Mesenteric fat pad (tissue), 1 donor: ENCODE measurements at places on chromosomes 3 and 15. TPM values are rescaled to one million over a fixed set of nuclear protein-coding genes. Genes with fewer than 3 reads are reported as not detected.

DNA sequence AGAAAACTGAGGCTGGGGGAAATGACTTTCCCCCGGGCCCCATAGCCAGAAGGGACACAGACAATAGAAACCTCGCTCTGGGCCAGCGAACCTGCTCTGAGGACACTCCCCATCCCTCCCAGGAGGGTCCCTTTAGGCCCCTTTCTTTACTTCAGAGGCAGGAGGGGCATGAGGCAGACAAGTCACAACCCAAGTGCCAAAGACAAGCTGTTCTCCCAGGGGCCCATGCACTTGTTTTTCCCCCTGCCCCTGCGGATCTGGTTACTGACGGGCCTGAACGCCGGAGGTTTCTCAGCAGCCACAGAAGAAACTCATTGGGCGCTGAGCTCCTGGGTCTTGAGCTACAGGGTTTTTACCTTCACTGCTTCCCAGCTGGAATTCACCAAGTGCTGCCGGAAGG lies 9.8 kb downstream of the PGPEP1L start:
- no peak for DNase-seq

GRCh38 chr3:52315977-52316764 lies at the start of gene DNAH1:
TSS of gene DNAH1 (plus strand) at chr3:52316319. CDS start at chr3:52322443, 6,124 bp downstream.
- no peak for DNase-seq

DNA sequence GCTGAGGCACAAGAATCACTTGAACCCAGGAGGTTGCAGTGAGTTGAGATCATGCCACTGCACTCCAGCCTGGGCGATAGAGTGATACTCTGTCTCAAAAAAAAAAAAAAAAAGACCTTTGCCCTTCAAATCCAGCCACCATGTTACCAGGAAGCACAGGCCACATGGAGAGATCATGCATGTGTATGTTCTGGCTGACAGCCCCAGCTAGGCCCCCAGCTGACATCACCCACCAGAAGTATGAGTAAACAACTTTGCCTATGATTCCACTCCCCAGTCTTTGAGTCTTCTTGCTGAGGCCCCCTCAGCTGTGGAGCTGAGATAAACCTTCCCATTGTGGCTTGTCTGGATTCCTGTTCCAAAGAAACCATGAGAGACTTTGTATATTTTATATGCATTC lies 3.3 kb upstream of the ARIH2 start:
- DNase-seq: peak; percentile 16

- no peak for DNase-seq
Measured at GRCh38 chr3:125594125-125594524, 1.2 kb downstream of the OSBPL11 start.

DNA sequence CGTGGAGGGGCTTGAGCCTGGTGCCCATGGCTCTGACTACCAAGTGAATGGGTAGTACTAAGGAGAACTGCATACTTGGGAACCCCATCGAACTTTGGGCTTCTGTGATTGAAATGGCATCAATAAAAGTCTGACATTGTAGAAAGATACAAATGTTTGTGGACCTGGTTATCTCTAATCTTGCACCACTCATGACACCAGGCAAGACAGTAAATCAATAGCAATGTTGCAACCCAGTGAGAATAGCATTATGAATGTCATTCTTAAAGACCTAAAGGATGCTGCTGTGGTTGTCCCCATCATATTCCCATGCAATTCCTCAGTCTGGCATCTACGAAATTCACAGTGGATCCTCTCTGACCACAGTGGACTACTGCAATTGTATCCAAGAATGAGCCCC lies 233.6 kb upstream of the LYSMD4 start:
- DNase-seq: no peak

DNA sequence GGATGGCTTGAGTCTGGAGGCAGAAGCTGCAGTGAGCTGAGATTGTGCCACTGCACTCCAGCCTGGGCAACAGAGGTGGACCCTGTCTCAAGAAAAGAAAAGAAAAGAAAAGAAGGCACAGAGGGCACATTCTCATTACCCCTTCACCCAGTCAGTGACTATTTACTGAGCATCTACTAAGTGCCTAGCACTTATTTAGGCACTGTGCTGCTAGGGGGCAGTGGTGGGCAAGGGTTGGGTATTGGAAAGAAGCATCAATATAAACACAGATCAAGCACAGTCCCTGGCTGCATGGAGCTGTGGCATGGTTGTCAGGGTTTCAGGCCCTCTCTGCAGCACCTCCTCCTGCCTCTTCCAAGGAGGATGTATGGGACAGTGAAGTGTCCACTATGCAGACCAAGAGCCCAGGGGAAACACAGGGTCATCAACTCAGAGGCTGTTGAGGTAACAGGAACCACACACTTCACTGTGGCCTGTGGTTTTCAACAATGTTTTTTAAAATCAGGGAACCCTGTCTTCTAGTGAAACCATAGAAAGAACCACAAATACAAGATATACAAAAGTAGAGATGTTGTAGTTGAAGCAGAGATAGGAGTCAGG lies 138.5 kb downstream of the RAB11A start:
- DNase-seq: no peak

- no peak for DNase-seq
Measured at GRCh38 chr3:134136604-134137003, 106.9 kb upstream of the SLCO2A1 start.

DNA sequence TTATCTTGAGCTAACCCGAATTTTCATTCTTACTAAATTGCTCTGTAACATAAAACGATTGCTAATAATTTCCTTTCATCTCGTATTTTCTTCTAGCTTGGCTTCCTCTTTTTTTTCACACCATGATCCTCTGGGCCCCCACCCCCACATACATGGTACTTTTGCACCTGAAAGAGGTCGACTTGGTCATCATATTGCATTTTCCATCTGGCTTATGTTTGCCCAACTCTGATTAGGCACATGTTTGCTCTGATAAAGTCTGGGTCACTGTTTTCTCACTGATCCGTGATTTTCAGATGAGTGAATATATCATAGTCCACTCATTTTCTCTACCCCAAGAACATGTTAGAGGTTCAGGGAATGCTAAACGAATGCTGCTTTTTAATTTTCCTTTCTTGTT lies 49.5 kb downstream of the ARRDC4 start:
- no peak for DNase-seq

- no peak for DNase-seq
Measured at GRCh38 chr3:27641888-27642601, 80.1 kb downstream of the EOMES start.

DNA sequence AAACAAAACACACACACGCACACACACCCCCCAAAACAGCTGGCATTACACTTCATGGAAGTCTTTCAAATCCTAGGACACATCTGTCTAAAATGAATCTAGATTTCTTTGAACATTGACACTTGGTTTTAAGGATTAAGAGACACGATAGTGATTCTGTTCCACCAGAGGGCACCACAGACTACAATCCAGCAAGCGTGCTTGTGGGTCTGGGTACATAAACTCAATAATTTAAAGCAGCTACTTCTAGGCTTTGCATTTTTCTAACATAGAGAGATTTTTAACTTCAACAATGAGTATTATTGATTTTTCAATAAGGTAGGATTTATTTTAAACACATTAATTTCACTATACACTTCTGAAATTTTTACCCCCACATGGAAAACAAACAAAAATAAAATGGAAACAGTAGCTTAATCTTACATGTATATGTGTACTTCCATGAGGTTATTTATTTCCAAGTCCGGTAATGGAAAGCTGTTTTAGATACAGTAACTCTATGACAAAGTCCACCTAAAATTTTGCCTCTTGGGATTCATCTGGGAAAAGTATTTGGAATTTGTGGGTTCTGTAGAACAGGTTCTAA lies 564.0 kb upstream of the TGFBR2 start:
- no peak for DNase-seq

DNA sequence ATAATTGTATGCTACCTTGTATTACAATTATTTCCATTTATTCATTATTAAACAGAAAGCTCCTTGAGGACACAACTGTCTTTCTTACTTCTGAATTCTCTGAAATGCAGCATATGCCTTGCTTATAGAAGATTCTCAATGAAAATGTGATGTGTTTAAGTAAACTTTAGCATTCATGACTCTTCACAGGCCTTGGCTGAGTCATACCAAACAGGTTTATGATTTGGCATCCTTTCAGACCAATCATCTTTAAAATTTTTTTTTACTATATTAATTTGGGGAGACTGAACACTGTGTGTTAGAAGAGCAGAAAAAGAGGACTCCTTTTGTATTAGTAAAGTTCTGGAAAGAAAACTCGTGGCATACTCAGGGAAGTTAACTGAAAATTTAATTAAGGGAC lies 6.4 kb upstream of the GALK2 start:
- no peak for DNase-seq

DNA sequence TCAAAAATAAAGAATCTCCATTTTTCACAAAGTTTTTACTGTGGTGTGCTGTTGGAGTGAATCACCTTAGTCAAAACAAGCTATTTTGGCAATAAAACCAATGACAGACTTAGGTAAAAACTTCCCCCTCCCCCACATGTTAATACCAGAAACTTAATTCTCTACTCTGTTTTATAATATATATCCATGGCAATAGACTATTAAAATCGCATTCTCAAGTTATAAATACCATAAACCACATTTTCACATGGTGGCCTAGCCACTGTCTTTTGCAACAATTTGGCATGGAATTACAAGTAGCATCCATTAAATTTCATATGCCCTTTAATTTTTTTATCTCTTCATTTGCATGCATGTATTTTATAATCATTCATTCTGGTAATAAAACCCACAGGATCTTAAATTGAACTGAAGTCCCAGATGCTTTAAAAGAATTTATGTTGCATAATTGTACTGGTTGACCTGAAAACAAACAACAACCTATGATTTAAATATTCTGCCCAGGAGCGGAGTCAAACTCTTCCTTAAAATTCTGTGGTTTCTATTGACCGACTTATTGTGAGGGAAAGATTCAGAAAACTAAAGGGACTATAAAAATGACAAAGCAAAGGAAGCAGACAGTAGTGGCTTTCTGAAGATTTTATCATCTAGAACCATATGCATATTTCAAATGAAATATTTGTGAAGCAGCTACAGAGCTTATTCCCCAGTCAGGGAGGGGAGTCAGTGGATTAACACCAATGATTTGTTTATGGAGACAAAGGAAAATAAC lies 229.0 kb upstream of the TBL1XR1 start:
- DNase-seq: no peak

- DNase-seq: no peak
Measured at GRCh38 chr3:11201251-11202019, 47.1 kb downstream of the HRH1 start.

- DNase-seq: no peak
Measured at GRCh38 chr3:184751204-184752040, 39.6 kb upstream of the MAGEF1 start.

DNA sequence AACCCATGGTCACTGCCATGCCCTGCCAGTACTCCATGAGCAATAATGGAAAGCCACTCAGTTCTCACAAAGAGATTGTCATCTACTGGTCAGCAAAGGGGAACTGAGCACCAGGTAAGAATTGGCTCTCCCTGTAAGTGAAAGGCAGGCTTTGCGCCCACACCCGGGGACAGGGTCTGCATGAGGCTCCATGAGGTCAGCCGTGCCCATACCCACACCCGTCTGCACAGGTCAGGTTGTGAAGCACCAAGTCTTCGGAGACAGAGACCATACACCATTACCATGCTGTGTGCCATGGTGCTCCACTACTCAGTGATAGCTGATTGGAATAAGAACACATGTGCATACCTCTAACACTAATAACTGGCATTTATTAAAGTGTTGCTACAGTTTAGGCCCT lies 322.9 kb downstream of the EPHB1 start:
- no peak for DNase-seq

- DNase-seq: no peak
Measured at GRCh38 chr3:12465836-12466225, 18.4 kb upstream of the TSEN2 start.

The SYNPR gene
- not detected for total RNA-seq

The DUOXA2 gene
- total RNA-seq: not detected

The MEX3B gene
- 1.0 TPM for total RNA-seq

The SRGAP3 gene
- total RNA-seq: 2.7 TPM

The CCR4 gene
- 0.48 TPM for total RNA-seq

The GRK7 gene
- total RNA-seq: not detected

The CLDN11 gene
- total RNA-seq: 61.1 TPM

The C3orf52 gene
- 3.6 TPM for total RNA-seq

The FGD5 gene
- 38.6 TPM for total RNA-seq
